ENCODE measurements at places on chromosomes 6 and 20. TPM values are rescaled to one million over a fixed set of nuclear protein-coding genes. Genes with fewer than 3 reads are reported as not detected.

TFAP2A gene
- total RNA-seq, result 11.9 TPM

MRPL14 gene
- 92.1 TPM for total RNA-seq

OPN5 gene
- not detected for total RNA-seq

HRH3 gene
- total RNA-seq, result not detected

EEF1A2 gene
- total RNA-seq, result 0.96 TPM

TRIM40 gene
- total RNA-seq, result not detected

All from tracheal epithelial cell (primary cell).